IPS DF 6.9 (cell line): ENCODE measurements at places on chromosomes 11 and 22.

DNA sequence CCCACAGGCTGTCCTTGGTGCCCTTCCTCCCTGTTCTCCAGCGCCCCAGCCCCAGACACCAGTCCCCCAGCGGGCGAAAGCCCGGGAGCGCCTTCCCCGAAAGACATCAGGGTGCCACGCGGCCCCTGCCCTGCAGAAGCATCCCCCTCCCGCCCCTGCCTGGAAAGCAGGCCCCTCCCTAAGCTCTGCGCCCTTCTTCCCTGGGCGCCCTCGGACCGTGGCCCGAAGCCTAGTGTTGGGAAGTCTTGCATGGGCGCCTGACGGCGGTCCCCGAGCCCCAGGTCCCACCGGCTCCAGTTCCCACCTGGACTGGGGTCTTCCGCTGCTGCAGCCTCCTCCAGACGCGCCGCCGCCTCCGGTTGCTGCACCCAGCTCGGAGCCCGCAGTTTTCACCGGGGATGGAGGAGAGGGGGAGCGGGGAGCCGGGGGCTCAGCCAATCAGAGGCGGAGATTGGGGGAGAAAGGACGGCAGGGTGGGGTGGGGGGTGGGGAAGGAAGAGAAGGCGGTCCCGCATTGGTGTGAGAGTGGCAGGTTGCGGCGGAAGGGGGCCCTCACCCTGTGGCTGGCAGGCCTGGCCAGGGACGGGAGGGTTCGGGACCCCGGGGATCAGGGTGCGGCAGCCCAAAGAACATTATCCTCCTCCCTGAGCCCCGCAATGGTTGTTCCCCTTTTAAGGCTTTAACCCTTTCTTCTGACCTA lies at the start of gene THY1:
Gene THY1, minus strand, starts transcription at position 364 of the 700 bp plus-strand sequence. CDS start 2,267 bp downstream, outside the sequence.
- no peak for DNase-seq

GRCh38 chr11:37857726-37858125 lies 1259.7 kb upstream of the RAG2 start:
- DNase-seq = no peak

GRCh38 chr22:44085743-44086270 lies 61.7 kb downstream of the PARVB start:
- DNase-seq = peak; percentile 29

- no peak for DNase-seq
These were observed 35.6 kb upstream of the ADSL start for GRCh38 chr22:40310768-40311120.

GRCh38 chr11:3153291-3153861 lies 11.7 kb downstream of the OSBPL5 start:
- DNase-seq = no peak

GRCh38 chr11:5226732-5227310 lies at the start of gene HBB:
HBB (minus strand) TSS chr11:5227071; CDS start chr11:5227021, 50 bp downstream.
- DNase-seq = no peak

DNA sequence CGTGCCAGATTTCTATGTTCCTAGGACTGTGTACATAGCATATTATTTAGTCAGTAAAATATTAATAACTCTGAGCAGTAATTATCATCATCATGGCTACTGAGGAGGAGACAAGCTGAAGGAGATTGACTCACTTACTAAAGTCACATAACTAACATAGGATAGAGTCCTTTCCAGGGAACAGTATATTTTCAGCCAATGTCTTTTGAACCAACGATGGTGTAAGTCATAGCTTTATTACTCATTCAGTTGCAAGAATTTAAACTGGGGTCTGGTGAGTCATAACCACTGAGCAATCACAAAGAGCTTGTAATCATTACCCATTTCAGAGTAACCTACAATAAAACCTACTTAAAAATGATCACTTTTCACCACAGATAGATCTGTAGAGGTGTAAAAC lies 1564.8 kb upstream of the TENM4 start:
- no peak for DNase-seq

DNA sequence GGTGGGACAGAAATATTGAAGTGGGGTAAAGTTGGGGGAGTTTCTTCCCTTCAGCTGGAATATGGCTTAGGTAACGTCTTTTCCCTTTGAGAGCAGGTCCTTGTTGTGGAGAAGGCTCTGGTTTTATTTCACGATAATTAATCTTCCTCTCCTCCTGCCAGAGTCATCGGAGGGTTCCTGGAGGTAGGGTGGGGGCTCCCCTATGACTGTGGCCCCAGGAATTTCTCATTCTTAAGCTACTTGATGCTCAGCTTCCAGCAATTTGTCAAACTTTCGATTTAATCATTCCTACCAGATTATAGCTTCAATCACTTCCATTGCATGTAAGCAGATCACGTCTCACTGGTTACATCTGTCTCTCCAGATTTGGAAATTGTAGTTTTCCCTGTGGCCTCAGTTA lies 242.8 kb upstream of the PLET1 start:
- DNase-seq = no peak

DNA sequence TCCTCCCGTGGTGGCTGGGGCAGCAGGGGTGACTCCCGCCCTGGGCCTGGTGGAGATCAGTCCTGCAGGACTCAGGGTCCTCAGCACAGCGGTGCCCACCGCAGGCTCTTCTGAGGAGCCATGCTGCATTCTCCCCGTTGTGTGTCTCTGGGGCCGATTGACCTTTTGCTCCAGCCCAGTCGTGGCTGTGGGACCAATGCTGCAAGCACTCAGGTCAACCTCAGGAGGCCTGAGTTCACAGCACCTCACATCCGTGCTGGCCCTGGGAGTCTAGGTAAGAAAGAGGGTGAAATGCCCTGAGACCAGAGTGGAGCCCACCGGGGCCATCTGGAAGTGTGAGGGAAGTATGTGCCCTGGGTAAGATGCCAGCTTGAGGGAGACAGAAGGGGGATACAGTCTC lies 316.1 kb upstream of the B3GAT1 start:
- DNase-seq = no peak

- no peak for DNase-seq
These were observed at the start of gene SAA1 for GRCh38 chr11:18265949-18266348. SAA1 (plus strand) TSS chr11:18266264; CDS start chr11:18266888, 624 bp downstream.

DNA sequence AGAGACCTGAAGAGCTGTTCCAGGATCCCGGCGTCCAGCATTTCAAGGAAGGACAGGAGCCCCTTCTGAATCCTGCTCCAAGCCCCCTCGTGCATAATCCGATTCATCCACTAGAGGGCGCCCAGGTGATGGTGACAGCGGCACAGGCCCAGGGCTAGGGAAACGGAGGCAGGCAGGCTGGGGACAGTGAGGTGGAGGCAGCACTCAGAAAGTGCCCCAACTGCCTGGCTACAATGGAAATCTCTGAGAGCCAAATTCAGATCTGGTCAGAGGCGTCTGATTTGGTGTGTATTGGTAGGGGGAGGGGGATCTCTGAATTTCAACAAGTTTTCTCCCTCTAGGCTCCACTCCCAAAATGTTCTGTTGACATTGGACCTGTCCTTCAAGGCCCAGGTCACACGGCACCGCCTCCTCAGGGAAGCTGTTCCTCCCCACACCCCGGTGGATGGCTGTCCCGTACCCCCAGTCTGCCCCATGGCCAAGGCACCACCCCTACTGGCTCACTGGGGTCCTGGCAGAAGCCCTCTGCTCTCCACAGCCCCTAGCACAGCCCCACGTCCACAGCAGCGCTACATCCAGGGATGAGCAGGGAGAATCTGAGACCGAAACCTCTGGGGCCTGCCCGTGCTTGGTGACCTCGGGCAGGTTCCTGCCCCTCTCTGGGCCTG lies 142.9 kb downstream of the CRYBB2 start:
- peak; percentile 71 for DNase-seq

- no peak for DNase-seq
These were observed 15.1 kb downstream of the APOL1 start for GRCh38 chr22:36267896-36268485.

GRCh38 chr22:39315389-39315788 lies 4.0 kb downstream of the RPL3 start:
- no peak for DNase-seq

DNA sequence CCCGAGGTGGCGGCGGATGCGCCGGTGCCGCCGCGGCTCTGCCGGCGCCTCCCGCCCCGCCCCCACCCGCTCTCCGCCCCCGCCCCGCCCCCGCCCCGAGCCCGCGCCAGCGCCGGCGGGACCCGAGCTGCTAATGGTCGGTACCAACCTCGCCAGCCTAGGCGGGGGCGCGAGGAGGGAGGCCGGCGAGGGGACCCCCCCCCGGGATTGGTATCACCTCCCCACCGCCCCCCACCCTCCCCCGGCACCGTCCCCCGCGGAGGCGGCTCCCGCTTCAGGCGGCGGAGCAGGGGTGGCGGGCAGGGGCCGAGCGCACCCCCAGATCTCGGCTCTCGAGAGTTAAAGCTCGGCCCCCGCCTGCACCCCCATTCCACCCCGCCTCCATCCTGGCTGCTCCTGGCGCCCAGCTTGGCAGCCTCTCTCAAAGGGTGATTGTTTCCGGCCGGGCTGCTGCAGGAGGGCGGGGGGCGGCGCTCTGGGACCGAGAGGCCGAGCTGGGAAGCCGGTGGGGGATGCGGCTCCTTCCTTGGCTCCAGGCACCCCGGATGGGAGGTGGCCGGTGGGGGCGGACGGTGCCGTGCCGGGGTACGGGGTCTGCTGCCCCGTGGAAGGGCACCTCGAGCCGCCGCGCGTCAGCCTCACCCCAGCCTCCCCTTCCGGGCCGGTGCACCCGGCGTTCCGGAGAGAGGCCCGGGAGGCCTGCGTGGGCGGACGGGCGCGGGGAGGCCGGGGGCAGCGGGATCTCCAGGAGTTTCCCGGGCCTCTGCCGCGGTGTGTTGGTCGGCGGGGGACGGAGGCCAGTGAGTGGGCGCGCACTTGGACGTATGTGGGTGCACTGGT lies at the start of gene B3GAT1:
Gene B3GAT1, minus strand, starts transcription at position 40 of the 840 bp plus-strand sequence. CDS start 24,583 bp downstream, outside the sequence.
- no peak for DNase-seq

GRCh38 chr11:134482865-134483264 lies 70.8 kb upstream of the B3GAT1 start:
- DNase-seq = no peak

DNA sequence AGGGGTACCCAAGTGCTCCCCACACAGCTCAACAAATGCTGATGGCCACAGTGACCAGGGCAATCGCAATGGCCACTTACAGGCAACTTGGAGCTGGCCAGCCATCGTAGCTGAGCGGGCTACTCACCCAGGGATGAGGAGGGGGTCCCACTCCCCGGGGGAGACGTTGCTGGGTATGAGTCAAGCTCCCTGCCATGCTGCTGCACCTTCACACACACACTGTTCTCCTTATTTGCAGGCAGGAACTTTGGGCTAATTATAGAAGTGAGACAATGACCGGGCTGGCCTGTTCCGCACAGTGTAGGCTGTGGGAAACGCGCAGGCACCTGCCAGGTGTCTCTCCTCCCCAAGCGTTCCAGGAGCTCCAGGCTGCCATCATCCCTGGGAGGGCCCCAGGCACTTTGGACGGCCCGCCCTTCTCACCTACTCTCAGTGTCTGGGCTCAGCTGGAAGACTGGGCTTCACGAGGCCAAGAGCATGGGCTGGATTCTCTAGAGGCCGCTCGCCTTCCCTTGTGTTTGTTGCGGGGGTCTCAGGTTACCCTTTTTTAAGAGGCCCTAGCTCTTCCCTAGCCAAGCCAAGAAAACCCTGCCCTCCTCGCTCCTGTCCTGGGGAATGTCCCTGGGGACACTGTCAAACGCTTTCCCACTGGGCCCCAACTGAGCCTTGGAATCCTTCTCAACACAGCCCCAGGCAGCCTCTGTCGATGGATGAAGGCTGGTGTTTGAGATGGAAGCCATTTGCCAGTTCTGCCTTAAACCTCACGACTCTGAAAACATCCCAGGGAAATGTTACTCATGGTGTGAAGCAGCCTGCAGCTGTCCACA lies 73.0 kb downstream of the RTL6 start:
- DNase-seq = no peak

DNA sequence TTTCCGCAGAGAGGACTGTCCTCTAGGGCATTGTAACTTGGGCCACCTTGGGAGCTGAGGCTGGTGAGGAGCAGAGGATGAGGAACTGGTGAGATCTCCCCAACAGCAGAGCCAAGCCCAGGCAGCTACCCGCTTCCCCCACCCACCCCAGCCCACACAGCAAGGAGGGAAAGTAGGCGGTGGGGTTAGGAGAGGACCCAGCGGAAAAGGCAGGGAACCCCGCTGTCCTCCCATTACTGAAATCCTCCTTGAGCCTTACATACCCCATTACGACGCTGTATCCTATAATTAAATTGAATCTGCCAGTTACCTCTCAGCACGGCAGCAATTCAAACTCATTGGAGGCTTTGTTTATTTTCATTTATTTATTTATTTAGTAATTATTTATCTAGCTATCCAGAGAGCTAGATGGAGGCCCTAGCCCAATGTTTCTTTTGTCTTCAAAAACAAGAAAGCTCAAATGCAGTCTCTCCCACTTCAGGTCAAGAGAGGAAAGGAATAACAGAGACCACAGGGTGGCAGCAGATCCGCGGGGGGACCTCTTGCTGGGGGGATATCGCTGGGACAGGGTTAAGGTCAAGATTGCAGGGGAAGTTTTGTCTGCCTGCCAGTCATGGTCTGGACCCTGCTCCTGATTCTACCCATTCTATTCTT lies 218.0 kb downstream of the ST3GAL4 start:
- DNase-seq = no peak

- no peak for DNase-seq
These were observed 26.1 kb upstream of the LDHA start for GRCh38 chr11:18368221-18368620.

DNA sequence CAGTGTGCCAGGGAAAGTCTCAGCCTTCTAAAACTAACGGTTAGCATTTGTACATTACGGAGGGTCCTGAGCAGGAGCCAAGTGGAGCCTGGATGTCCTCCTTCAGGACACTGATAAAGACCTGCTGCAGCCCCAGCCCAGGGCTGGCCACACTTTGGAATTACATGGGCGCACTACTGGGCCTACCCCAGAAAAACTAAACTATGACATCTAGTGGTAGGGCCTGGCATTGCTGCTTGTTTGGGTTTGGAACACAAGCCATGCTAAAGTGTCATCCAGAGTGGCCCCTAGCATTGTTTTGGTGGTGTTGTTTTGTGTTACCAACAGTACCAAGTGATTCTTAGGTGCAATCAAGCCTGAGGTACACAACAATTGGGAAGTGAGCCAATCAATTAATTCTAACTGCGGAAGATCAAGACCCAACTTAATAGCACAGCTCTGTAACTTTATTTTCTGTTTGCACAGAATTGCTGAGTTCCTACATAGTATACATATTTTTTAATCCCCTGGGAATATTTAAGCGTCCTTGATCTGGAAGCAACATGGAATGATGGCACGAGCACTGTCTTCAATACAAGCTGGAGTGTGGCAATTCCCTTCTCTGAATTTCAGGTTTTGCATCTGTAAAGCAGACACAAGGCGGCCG lies 340.7 kb downstream of the LARGE1 start:
- peak; percentile 60 for DNase-seq
